Activated CD4-positive, alpha-beta memory T cell treated with anti-CD3 and anti-CD28 coated beads, Interleukin-2, amount 10 ng/mL, durations not matched to agents 7 days and 5 days (primary cell): ENCODE measurements at places on chromosomes 12 and 14. TPM values are rescaled to one million over a fixed set of nuclear protein-coding genes. Genes with fewer than 3 reads are reported as not detected.

GRCh38 chr14:102096569-102097188 lies 9.8 kb upstream of the HSP90AA1 start:
- peak; percentile 73 for DNase-seq
- no peaks in the 10 kb centered on the region for H3K36me3 ChIP-seq
- H3K4me1 ChIP-seq: peaks cover 11% of the 10 kb centered on the region
- no peaks in the 10 kb centered on the region for H3K27me3 ChIP-seq
- no peak overlapping the region for H3K4me3 ChIP-seq

DNA sequence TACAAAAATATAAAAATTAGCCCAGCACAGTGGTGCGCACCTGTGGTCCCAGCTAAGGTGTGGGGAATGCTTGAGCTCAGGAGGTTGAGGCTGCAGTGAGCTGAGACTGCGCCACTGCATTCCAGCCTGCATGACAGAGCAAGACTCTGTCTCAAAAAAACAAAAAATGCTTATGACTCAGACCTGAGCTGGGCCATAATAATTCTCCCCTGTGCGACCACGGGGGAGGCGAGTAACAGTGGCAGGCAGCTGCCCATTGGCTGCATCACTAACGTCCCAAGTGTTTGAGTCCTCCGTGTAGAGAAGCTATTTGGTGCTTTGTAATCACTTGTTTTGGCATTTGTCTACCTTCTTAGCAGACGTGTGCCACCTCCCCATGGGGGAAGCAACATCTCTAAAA lies 24.9 kb downstream of the PSMC1 start:
- H3K27me3 ChIP-seq: no peaks in the 10 kb centered on the region
- DNase-seq: no peak
- H3K36me3 ChIP-seq: peaks cover 11% of the 10 kb centered on the region

DNA sequence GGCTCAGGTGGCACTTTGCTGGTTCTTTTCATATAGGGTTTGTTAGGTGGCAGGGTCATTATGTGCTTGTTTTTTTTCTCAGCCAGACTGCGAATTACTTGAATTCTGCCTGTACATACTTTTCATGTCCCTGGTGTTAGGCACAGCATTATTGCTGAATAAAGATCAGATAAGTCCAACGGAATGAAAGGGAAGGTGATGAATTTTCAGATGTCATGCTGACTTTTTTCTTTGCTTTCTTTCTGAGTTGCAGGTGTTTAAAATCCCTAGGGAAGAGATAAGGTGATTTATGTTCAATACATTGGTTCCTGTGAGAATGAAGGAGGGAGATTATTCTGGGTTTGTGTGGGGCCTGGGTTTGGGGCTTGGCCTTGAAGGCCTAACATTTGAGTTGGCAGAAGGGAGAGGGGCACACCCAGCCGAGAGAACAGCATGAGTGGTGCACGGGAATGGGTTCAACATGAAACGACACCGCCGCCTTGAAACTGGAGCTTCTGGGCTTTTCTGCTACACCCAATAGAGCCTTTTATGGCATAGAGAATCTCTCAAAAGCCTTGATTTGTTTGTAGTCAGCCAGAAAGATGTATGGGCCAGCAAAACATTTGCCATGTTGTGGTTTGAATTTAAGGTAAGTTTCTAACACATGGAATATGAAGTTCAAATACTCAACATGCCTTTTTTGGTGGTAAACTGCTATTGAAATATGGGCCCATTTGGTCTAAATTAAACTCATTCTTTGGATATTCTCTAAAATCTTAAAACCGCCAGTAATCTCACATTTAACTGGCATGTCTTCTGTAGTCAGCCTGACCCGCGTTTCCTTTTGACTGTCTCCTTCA lies 477.0 kb downstream of the PCNX1 start:
- no peak overlapping the region for H3K4me3 ChIP-seq
- no peak overlapping the region for H3K27ac ChIP-seq
- H3K36me3 ChIP-seq: peaks cover 31% of the 10 kb centered on the region
- no peaks in the 10 kb centered on the region for H3K27me3 ChIP-seq
- DNase-seq: no peak

The NYNRIN gene
- total RNA-seq: 0.18 TPM

- H3K27ac ChIP-seq: no peak overlapping the region
- no peak overlapping the region for H3K4me3 ChIP-seq
- peaks cover 11% of the 10 kb centered on the region for H3K4me1 ChIP-seq
- H3K27me3 ChIP-seq: peaks cover 3% of the 10 kb centered on the region
- no peak for DNase-seq
These were observed 202.0 kb downstream of the PPM1H start for GRCh38 chr12:62732861-62733427.

- H3K27ac ChIP-seq: no peak overlapping the region
- peaks cover 69% of the 10 kb centered on the region for H3K36me3 ChIP-seq
- no peak overlapping the region for H3K4me3 ChIP-seq
These were observed 35.3 kb downstream of the STX2 start for GRCh38 chr12:130803702-130804101.

- no peak overlapping the region for H3K4me3 ChIP-seq
- no peak for DNase-seq
- H3K27ac ChIP-seq: no peak overlapping the region
- H3K4me1 ChIP-seq: no peaks in the 10 kb centered on the region
- no peaks in the 10 kb centered on the region for H3K36me3 ChIP-seq
- H3K27me3 ChIP-seq: no peaks in the 10 kb centered on the region
These were observed 156.3 kb downstream of the PELI2 start for GRCh38 chr14:56274556-56274955.

GRCh38 chr12:122888232-122888752 lies 7.6 kb downstream of the VPS37B start:
- H3K27me3 ChIP-seq: no peaks in the 10 kb centered on the region
- peak overlapping the region; percentile 74 for H3K4me3 ChIP-seq
- H3K4me1 ChIP-seq: peaks cover 72% of the 10 kb centered on the region
- H3K27ac ChIP-seq: peak overlapping the region; percentile 93
- DNase-seq: peak; percentile 51
- peaks cover 16% of the 10 kb centered on the region for H3K36me3 ChIP-seq

The CLEC4A gene
- 0.50 TPM for total RNA-seq

GRCh38 chr14:56333359-56334292 lies 215.4 kb downstream of the PELI2 start:
- H3K27ac ChIP-seq: no peak overlapping the region
- peaks cover 17% of the 10 kb centered on the region for H3K4me1 ChIP-seq
- no peaks in the 10 kb centered on the region for H3K36me3 ChIP-seq
- H3K27me3 ChIP-seq: no peaks in the 10 kb centered on the region
- H3K4me3 ChIP-seq: no peak overlapping the region
- DNase-seq: no peak

DNA sequence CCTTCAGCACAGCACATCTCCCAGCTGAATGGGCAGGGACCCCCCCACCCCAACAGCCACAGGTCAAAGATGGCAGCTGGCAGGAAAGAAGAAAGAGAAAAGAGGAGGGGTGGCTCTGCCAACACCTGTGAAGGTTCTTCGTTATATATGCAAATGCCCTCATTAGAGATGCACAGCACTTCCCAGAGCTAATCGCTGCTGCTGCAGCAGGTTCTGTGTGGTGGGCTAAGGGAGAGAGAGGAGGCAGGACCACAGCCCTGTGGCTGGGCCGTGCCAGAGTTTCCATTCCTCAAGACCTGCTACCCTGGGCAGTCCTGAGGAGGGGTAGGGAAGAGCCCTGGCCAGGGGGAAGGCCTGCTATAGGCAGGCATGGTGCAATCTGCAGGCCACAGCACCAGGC lies 28.7 kb downstream of the SMUG1 start:
- no peak for DNase-seq
- H3K36me3 ChIP-seq: no peaks in the 10 kb centered on the region
- H3K4me1 ChIP-seq: no peaks in the 10 kb centered on the region
- peaks cover 15% of the 10 kb centered on the region for H3K27me3 ChIP-seq
